GM10248 (cell line): ENCODE measurements at places on chromosomes 16 and 17.

GRCh38 chr17:49287481-49287880 is 56.9 kb upstream of the PHOSPHO1 start:
- DNase-seq, result no peak

- no peak for DNase-seq
Measured at GRCh38 chr17:44387804-44388203, 1.6 kb downstream of the ITGA2B start.

GRCh38 chr16:10578474-10579316 is 1.7 kb downstream of the EMP2 start:
- no peak for DNase-seq

DNA sequence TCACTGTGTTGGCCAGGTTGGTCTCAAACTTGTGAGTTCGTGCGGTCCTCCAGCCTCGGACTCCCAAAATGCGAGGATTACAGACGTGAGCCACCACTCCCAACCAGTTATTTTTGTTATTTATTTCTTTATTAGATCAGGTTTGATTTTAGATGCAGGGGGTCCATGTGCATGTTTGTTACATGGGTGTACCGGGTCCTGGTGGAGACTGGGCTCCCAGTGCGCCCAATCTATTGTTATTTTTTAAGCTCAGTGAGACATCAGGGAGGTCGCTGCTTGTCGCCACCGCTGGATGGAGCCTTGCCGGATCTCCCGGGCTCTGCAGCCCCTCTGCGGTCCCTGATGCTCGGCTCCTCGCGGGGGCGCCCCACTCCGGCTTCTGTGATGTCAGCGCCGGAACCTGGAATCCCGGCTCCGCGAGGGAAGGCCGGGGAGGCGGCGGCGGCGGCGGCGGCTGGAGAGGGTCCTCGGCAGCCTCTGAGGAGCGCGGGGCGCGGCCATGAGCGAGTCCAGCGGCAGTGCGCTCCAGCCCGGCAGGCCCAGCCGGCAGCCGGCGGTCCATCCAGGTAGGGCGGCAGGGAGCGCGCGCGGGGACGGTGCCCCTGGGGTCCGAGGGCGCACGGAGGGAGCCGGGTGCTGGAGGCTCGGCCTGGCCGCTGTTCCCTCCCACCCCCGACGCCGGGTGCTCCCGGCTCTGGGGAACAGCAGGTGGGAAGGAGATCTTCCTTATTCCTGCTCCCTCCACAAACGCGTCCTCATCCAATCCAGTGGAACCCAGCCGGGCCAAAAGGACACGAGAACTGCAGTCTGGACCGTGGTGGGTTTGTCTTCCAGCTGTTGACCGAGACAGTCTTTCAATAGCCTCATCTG is at the start of gene TMC7:
Gene TMC7 (plus strand): TSS at position 370 of the 870 bp plus-strand sequence. CDS start 130 bp downstream, at position 500.
- peak; percentile 47 for DNase-seq

GRCh38 chr17:36507266-36507665 is 20.8 kb downstream of the ZNHIT3 start:
- DNase-seq, result no peak

DNA sequence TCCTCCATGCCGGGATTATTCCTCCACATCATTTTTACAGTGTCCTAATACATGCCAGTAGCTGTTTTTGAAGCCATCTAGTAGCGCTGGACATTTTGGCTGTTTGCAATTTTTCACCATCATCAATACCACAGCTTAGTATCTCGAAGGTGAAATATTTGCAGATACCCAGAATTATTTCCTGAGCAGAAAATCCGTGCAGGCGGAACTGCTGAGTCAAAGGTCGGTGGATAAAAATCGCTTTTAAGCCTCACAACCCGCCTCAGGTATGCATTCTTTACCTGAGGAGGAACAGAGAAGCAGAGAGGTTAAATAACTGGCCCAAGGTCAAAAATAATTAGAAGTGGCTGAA is 584 bp upstream of the TNRC6A start:
- no peak for DNase-seq

GRCh38 chr17:28904800-28905199 is 1.9 kb upstream of the DHRS13 start:
- DNase-seq, result no peak

GRCh38 chr16:82788225-82788624 is 161.5 kb downstream of the CDH13 start:
- DNase-seq, result no peak

- DNase-seq, result no peak
Measured at GRCh38 chr16:46629331-46630219, 8.4 kb upstream of the SHCBP1 start.

DNA sequence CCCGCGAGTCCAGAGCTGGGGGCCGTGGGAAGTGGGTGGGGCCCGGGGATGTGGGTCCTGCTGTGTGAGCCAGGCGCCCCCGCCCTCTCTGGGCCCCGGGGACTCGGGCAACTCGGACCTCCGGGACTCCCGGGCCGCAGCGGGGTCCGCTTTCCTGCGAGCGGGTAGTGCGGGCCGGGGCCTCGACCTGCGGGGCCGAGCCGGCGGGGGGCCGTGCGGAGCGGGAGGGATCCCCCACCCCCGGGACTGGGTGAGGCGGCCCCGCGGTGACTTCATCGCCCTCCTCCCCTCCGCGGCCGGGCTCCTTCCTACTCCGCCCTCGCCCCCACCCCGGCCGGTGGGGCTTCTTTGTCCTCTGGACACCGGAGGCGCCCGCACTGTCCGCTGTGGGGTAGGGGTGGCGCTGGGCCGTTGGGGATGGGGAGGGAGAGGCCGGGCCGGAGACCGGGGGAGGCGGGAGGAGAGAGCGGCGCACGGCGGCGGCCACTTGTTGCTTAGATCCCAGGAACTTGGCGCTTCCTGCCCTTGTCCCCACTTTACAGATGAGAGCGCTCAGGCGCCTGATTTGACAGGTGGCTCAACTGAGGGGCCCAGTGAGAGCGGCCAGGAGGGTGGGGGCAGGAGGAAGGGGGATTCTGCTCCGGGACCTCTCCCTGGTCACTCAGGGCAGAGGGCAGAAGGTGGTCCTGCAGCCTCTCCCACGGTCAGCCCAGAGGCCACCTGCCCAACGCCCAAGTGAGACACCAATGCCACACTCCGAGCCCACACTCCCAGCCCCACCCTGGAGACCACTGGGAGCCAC is 874 bp downstream of the CMTM3 start:
- DNase-seq, result peak; percentile 68

DNA sequence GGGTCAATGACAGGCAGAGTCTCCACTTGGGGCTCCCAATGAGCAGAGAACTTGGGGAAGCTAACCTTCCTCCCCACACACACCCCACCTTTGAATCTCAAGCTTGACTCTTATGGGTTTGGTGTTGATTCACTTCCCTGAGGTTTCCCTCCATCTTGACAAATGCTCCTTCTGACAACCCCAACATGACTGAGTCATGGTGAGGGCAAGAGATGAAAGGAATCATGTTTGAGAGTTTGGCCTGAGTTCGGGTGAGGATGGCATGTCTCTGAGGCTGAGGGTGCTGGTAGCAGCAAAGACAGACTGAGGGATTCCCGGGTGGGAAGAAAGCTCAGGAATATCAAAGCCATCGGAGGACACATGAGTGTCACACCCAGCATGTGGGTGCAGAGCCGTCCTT is 18.7 kb downstream of the KRT9 start:
- no peak for DNase-seq

- no peak for DNase-seq
Measured at GRCh38 chr17:61053469-61053868, 346.2 kb upstream of the TBX2 start.

GRCh38 chr17:57282296-57282695 is 26.0 kb downstream of the MSI2 start:
- no peak for DNase-seq

- DNase-seq, result peak; percentile 47
Measured at GRCh38 chr17:1229900-1230501, 40.2 kb upstream of the BHLHA9 start.

DNA sequence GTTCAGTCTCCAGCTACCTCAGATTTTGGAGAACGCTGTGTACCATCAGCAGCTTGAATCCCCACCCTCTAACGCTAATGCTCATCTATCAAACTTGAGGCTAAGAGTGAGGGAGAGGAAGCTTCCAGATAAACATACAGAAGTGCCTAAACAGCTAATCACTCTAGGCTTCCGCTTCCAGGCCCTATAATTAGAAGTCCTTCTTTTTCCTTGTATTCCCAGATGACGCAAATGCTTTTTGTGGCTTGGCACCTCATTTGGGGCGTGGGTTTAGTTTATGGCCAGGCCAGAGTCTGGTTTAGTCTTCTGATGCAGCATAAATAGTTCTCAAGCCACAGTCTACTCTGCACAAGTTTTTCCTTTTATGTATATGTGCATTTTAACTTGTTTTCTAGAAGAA is 263.4 kb downstream of the BCAS3 start:
- DNase-seq, result no peak

DNA sequence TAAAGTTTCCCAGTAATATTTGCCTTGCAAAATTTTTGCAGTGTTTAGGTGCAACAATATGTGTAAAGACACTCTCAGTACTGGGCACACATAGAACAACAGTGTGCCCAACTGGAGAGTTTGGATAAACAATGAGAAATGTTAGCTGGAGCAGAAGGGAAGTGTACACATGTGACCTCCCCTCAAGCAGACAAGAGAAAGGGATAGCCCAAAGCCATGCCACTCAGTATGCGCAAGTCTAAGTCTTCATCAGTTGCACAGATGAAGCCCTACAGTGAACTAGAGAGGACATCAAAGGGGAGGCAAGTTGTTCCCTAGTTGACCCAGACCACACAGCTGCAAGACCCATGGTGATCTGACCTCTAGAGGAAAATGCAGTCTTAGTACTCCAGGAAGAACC is 97.9 kb upstream of the CDH11 start:
- DNase-seq, result no peak

DNA sequence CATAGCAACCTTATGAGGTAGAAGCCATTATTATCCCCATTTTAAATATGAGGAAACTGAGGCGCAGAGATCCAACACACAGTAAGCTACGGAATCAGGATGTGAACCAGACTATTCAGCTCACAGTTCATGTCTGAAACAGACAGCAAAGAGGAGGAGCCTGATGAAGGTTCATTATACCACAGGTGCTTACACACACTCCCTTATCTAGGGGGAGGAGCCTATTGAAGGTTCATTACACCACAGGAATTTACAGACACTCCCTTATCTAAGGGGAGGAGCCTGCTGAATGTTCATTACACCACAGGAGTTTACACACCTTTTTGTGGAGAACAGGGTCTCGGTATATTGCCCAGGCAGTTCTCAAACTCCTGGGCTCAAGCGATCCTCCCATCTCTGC is 21.9 kb downstream of the C16orf95 start:
- DNase-seq, result no peak

DNA sequence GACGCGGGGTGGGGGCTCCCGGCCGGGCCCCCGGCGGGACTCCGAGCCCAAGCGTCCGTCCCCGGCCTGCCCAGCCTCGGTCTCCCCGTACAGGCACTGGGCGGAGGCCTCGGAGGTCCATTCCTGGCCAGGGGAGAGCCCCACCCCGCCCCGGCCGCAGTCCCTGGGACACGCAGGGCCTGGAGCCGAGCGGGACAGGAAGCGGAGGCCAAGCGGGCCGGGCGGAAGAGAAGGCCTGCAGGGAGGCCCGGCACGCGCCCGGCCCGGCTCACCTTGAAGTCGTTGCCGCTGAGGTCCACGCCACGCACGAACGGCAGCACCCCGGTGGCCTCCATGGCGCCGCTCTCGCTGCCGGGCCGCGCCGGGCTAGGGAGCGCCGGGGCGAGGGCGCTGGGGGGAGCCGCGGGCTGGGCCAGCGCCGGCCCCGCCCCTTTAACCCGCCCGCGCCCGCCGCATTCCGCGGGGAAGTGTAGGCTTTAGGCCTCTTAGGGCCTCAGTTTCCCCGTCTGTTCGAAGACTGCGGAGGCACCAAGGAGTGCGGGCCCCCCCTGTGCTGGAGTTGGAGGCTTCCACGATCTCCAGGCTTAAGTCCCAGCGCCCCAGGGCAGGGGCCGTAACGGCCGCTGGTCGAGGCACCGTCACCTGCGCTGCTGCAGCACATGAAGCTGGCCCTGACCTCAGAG is at the start of gene FLII:
Gene FLII (minus strand): TSS at position 383 of the 683 bp plus-strand sequence. CDS start 48 bp downstream, at position 335.
- DNase-seq, result peak; percentile 74

DNA sequence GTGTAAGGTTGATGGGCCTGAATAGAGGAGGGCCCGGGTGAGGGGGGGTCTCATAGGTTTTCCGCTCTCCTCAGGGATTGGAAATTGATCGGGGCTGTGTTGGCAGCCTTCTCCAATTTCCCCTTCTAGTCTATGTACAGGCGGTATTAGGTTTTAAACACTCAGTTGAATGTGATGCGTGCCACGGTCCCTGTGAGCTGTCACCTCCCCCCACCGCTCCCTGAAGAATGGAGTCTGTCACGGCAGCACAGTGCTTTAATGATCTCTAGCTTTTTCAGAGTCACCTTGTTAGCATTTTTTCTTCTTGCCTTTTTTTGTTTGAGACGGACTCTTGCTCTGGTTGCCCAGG is 800 bp downstream of the COX4I1 start:
- no peak for DNase-seq

- peak; percentile 10 for DNase-seq
Measured at GRCh38 chr16:2422123-2422867, 7.0 kb upstream of the CCNF start.

- DNase-seq, result peak; percentile 9
Measured at GRCh38 chr17:50257676-50258224, 16.5 kb upstream of the TMEM92 start.

DNA sequence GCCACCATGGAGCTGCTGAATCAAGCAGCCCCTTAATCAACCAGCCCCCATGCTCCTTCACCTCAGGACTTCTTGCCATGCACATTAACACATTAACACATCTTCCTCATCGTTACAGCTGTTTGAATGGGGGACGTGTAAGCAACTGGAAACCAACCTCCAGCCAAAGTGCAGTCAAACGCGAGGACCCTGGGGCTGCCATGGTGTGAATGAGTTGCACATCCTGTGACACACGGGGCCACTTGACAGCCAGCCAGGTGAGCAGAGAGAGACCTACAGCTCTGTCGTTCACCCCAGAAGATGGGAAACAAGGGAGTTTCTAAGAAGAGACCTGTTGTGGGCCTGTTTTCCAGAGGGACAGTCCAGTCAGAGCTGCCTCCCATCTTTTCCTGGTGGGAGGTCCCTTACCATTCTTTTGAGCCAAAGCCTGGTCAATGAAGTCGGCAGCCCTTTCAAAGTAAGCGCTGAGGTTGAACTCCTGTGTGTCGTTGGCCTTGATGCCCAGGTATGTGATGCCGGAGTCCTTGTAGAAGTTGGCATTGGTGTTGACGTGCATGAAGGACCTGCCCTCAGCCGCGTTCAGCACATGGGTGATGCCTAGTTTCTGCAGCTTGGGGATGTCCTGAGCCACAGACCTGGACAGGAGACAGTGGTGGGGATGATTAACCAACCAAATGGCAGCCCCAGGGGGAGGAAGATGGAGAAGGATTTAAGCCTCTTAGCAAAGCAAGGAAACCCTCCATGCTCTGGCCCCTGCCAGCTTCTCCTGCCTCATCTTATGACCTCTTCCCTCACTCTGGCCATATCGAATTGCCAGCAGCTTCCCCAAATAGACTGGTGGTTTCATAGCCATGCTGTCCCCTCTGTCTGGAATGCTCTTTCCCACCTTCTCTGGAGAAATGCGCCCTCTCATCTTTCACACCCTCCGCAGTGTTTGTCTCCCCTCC is 4.2 kb downstream of the DUSP3 start:
- DNase-seq, result no peak

DNA sequence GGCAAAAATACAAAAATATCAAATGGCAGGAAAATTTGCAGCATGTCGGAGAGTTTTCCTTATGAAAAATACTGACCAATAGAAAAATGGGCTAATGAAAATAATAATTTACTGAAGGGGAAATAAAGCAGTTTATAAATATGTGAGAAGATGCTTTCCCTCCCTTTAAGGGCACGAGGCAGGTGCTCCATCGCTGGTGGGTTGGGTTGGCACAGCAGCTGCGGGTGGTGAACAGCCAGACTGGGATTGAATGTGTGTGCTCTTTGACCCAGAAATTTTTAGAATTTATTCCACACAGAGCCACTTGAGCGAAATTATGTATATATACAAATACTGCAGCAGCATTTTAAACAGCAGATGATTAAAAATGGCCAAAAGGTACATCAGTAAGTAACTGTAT is 109.1 kb upstream of the ZNF750 start:
- DNase-seq, result no peak

GRCh38 chr17:61409301-61410112 is 9.9 kb downstream of the TBX2 start:
- peak; percentile 69 for DNase-seq
